ENCODE measurements at places on chromosomes 13 and 19. TPM values are rescaled to one million over a fixed set of nuclear protein-coding genes. Genes with fewer than 3 reads are reported as not detected.

The FARP1 gene
- total RNA-seq = 13.3 TPM

The SPPL2B gene
- 31.9 TPM for total RNA-seq

The ZNF560 gene
- 0.10 TPM for total RNA-seq

The BEST2 gene
- total RNA-seq = not detected

The CEACAM7 gene
- not detected for total RNA-seq

The KASH5 gene
- not detected for total RNA-seq

The DAPK3 gene
- 148 TPM for total RNA-seq

The GPR18 gene
- total RNA-seq = not detected

The RAB11B gene
- total RNA-seq = 16.5 TPM

Data from M059J (cell line).